RPMI7951 (cell line): ENCODE measurements at places on chromosomes 11 and 22.

- no peak for DNase-seq
Observed at GRCh38 chr11:14969901-14970323, 2.2 kb downstream of the CALCA start.

- no peak for DNase-seq
Observed at GRCh38 chr11:30707110-30707509, 121.0 kb upstream of the MPPED2 start.

DNA sequence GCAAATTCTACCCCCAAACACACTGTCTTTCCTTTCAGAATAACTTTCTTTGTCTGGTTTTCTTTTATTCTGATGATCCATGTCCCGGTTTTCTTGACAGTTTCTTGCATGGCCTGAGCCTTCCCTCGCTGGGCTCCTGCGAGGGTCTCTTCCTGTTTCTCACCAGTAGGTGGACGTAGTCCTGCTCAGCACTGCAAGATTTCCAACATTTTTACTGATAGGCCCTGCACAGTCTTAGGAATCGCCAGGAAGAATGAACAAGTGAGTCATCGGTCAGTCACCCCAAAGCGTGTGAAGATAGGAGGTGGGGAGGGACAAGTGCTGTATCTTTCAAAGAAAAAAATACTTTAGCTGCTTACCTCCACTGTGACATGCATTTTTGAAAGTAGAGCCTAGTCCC is 16.9 kb upstream of the KIRREL3 start:
- peak; percentile 86 for DNase-seq

GRCh38 chr11:27025957-27026733 is 14.5 kb upstream of the BBOX1 start:
- DNase-seq = no peak

DNA sequence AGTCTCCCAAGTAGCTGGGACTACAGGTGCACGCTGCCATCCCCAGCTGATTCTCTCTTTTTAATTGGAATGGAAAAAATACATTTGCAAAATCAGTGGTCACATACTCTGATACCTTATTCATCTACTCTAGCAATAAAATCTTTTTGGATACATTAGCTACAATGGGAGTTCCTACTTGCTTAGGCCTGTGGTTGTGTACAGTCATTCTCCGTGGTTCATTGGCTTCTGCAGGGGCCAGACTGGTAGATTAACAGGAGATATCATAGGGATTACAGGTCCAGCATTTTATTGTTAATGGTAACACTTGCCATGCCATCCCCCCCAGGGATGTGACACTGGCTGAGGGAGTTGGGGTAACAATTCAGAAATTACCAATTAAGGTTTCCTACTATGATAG is 140.0 kb downstream of the ADAMTS15 start:
- DNase-seq = peak; percentile 27

- DNase-seq = no peak
Observed at GRCh38 chr11:73422886-73423285, 46.7 kb downstream of the RELT start.

GRCh38 chr11:132349811-132350733 is 979.7 kb downstream of the NTM start:
- peak; percentile 53 for DNase-seq

GRCh38 chr11:88304352-88304751 is 33.2 kb downstream of the CTSC start:
- no peak for DNase-seq

DNA sequence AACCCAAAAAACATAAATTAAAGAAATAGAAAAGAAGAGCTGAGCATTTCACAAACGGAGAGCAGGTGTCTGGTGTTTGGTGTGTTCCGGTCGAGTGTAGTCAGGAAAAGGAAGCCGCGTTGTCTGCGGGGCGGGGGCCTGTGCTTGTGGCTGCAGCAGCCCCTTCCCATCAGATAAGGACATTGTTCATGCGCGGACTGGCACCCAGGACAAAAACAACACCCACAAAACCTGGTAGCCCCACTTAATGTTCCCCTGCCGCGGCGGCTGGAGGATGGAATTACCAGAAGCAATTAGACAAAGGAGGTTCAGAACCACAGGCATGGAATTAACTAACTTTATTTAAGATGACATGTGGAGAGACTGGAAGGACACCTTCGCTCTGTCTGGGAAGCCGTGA is 29.9 kb downstream of the KRTAP5-5 start:
- no peak for DNase-seq

- DNase-seq = peak; percentile 65
Observed at GRCh38 chr11:133927690-133928627, 28.8 kb downstream of the IGSF9B start.

DNA sequence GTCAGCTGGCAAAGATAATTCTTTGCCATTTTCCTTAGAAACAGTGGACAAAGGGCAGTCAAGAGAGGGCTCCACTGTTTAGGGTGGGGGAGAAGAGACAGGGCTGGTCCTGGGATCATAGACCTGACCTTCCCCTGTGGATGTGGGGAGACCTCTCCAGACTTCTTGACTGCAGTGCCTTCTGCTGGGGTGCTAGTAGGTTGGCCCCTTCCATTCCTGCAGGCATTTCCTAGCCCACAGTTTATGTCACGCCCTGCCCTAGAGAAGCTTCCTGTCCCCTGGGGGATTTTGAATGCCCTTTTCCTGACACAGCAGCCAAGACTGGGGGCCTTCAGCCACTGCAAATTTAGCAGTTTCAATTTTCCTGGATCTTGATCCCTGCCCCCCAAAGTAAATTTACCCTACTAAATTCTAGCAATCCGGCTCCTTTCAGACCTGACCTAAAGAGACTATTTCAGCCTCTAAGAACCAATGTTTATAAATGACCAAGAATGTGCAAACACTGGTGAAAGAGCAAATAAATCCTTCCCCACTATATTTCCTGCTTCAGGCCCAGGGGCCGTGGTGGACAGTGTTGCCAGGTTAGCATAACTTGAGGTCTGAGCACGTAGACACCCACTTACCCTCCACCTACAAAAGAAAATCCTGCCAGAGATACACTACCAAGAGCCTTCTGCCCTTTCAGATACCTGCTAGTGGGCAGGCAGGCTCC is 58.4 kb downstream of the PPFIBP2 start:
- no peak for DNase-seq

- DNase-seq = no peak
Observed at GRCh38 chr22:40609216-40609615, 27.3 kb downstream of the MRTFA start.

- DNase-seq = no peak
Observed at GRCh38 chr11:6657346-6657745, 1.7 kb upstream of the DCHS1 start.

DNA sequence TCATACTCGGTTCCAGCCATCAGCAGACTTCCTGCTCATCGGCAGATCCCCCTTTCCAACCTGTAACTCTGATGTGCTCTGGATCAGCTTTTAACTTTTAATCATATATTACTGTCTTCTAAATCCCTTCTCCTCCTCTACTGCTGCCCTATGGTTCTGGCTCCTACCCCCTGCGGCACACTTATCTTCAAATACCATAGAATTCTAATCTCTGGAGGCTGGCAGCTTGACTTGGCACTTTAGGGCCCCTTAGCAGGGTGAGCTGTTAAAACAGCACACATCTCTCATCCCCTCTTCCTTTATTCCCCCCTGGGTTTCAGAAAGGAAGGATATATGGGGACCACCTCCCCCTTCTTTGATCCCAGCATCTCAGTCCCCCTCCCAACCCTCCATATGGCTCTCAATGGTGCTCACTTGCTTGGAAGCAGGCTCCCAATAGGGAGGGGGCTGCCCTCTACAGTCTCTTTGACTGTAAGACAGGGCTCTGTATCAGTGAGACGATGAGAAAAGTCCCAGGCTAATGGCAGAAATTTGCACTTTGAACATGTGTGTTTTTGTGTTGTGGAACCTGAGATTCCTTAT is 4.4 kb upstream of the CNTF start:
- DNase-seq = no peak

DNA sequence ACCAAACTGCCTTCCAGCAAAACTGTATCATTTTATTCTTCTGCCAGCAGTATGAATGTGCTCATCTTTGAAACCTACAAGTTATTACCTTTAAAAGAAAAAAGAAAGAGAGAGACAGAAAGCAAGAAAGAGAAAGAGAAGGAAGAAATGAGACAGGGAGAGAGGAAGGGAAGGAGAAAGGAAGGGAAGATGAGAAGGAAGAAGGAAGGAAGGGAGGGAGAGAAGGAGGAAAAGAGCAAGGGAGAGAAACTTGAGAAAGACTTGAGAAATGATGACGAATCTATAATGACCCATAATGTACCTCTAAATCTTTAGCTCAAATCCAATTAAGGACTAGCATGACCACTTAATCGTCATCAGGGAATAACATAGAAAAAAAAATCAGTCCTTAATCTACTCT is 11.4 kb upstream of the JAML start:
- DNase-seq = no peak

DNA sequence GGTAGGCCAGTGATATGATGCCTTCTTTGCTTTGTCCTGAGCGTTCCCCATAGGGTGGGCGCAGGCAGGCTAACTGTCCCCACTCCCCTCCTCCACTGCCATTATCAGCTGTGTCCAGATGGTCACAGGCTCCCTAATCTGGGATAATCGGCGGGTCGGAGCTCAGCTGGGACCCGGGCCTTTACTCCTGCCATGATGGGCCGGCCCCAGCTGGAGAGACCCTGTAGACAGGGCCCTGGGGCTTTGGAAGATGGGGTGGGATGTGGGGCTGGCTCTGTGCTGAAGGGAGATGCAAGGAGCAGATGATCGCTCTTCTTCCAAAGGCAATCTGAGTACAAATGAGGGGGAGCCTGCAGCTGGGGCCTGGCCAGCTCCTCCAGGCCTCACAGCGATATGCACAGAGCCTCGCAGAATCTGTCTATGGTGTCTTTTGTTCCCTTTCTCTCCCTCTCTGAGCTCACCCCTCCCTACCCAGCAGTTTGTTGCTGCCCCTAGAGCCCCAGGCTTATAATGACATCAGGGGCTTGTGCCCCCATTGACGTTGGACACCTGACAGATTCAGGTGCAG is 11.9 kb downstream of the KLHL35 start:
- no peak for DNase-seq

DNA sequence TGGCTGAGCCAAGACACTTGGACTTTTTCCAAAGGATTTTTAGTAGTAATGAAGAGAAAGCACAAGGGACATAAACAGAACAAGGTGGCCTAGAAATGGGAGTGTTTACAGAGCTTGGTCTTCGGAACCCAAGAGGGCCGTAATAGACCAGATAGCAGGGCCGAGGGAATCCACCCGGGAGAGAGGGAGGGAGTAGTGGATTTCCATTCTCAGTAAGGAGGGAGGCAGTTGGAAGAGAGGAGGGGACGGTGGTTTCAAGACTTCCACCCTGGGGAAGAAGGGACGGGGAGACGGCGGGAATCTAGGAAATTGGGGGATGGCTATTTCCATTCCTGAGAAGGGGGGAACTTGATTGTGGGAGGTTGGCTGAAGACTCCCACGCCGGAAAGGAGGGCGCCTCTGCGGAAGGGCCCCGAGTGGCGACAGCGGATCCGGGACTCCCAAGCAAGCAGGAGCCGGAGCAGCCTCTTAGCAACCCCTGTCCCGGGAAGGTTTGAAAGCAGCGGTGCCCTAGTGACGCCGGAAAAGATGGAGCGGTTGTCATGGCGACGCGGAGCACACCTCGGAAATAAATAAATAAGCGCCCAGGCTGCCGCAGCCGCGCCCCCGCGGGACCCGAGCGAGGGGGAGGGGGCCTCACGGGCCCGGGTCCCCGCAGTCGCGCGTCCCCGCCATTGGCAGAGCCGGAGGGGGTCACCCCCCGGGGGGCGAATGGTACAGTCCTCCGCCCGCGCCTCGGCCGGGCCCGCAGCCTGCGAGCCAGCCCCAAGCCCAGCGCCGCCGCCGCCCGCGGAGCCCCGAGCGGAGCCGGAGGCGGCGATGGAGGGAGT is 31.6 kb downstream of the EIF3F start:
- peak; percentile 52 for DNase-seq

GRCh38 chr11:125062218-125062930 is 731 bp upstream of the SLC37A2 start:
- no peak for DNase-seq

DNA sequence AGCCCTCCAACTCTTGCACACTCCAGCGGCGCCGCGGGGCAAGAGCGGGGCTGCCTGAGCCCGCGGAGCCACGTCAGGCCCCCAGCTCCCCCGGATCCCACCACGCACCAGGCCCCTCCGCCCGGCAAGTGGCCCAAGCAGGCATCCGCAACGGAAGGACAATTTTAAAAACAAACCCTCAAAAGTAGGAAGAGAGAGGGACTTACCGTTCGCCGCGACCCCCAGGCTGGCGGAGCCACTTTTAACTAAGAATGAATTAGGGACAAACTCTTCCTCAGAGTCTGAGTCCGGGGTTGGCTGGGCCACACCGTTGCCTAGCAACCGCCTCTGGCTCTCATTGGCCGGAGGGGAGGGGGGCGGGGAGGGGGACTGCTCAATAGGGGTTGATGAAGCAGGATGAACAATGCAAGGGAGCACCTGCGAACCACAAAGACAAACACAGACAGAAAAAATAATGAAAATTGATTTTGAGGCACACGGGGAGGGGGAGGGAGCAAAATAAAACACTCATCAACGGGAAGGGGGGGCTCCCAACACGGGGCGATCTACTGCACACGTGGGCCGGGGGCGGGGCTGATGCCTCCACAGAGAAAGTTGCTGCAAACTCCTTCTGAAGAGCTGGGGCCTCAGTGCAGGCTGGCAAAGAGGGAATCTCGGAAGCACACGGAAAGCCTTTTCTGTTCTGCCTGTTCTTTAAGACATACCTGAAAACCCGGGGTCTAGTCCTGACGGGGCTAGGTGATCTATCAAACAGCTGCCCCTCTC is 387.5 kb upstream of the NARS2 start:
- no peak for DNase-seq

DNA sequence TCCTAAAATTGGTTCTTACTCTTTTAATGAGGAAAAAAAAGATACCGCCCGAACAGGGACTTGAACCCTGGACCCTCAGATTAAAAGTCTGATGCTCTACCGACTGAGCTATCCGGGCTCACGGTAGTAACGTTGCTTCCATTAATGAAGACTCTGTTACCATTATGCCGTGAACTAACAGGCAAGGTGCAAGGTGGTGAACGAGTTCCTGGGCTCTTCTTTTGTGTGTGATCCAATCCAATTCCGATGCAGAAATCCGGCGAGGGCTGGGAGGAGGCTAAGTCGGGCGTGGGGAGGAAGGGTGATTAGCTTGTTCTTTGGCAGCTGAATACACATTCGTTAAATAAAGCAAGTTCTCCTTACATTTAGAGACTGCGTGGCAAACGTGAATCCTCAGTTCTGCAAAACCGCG is 49.0 kb downstream of the OR4D9 start:
- peak; percentile 68 for DNase-seq

- DNase-seq = no peak
Observed at GRCh38 chr22:45265535-45265934, 19.2 kb upstream of the UPK3A start.

GRCh38 chr11:68804786-68805185 is 36.9 kb downstream of the CPT1A start:
- no peak for DNase-seq
